NCI-H526 treated with DMSO at 0.1 percent for 48 hours (cell line): ENCODE measurements at places on chromosomes 6 and 20.

GRCh38 chr6:135465307-135465706 lies 32.2 kb downstream of the AHI1 start:
- DNase-seq = no peak

- DNase-seq = no peak
Measured at GRCh38 chr6:13006578-13007300, 290.2 kb downstream of the PHACTR1 start.

DNA sequence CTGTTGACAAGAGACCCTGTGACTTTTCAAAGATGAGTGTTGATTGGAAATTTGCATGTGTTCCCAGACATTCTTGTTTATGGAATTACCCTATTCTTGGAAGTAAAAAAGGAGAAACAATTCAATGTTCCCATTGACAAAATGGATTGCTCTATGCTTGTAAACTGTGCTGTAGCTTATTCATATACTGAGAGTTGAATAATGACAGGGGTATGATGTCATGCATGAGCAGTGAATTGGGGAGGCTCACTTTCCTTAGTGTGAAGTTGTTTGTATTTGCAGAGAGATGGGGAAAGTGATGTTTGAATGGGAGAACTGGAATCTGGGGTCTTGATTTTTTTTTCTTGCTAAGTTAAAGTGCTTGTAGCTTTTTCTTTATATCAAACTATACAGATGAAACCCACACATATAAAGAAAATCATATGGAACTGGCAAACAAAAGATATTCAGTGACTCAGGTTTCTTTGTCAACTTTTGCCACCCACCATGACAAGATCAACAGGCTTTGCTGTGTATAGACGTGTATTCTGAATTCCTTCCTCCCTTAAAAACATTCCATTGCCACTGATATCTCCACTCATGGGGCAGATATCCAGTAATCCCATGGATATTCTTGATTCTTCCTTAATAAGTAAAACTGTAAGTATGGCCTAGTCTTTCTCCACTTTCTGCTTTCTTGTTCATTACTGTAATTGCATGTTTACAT lies 97.8 kb upstream of the JAG1 start:
- DNase-seq = no peak

- DNase-seq = no peak
Measured at GRCh38 chr6:18270216-18270615, 5.9 kb upstream of the DEK start.

- DNase-seq = no peak
Measured at GRCh38 chr6:25640446-25640845, 11.6 kb upstream of the SCGN start.

DNA sequence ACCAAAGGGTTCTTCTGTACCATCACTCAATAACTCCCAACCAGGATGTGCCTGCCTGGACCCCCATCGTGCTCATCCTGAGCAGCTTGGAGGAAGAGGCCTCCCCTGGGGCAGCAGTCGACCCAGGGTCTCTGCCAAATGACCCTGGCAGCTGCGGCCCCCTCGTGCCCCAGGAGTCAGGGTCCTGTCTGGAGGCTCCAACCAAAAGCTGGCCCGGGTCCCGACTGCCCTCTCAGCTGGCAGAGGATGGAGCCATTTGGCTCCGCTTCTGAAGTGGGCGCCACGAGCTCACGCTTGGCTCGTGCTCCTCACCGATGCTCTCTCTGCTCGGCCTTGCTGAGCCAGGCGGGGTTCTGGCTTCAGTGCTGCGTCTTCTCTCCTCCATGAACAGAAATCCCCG lies 56.8 kb downstream of the TFAP2C start:
- no peak for DNase-seq

DNA sequence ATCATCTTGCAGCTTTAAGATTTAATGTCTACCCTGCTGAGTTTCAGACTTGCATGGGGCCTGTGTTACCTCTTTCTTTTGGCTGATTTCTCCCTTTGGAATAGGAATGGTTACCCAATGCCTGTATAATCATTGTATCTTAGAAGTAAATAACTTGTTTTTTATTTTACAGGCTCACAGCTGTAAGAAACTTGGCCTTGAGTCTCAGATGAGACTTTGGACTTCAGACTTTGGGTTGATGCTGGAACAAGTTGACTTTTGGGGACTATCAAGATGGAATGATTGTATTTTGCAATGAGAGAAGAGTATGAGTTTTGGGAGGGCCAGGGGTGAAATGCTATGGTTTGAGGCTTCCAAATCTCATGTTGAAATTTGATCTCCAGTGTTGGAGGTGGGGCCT lies 34.9 kb upstream of the CAP2 start:
- no peak for DNase-seq

DNA sequence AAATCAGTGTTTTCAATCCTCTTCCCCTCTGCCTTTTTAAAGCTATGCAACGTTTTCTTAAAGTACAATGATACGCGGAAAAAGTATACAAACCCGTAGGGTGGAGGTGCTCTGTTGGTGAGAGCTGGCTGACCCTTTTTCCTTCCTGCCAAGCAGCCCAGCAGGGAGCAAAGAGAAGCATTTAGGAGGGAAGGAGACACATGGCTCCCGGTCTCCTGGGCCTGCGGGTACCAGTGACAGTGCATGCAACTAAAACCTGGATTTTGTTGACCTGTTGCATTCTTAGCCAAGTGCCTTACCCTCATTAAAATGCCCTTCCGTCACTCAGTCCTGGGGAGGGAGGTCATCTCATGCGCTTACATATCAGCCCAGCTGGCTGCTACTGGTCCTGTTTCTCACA lies 87.2 kb downstream of the SLX4IP start:
- no peak for DNase-seq

- DNase-seq = no peak
Measured at GRCh38 chr20:49666911-49667310, 46.8 kb downstream of the B4GALT5 start.

DNA sequence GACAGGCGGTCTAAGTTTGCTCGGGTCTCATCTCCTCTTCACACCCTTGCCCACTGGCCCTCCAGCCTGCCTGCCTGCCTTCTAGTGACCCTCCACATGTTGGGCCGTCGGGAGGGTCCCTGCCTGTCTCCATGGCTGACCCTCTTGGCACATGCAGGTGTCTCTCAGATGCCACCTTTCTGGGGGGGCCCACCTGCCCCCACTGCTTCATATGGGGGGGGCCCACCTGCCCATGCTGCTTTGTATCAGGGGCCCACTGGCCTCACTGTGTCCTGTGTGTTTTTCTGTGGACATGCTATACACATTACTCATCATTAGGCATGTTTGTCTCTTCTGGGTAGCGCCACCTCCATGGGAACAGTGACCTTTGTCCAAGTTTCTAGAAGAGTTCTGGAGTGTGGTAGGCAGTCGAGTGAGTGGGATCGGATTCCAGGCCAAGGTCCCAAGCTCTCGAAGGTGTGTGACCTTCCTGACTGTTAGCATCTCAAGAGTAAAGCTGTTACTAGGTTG lies 40.4 kb upstream of the KIF25 start:
- DNase-seq = no peak

GRCh38 chr20:24566656-24567055 lies 97.2 kb downstream of the SYNDIG1 start:
- DNase-seq = no peak

GRCh38 chr20:60210779-60211617 lies 252.8 kb downstream of the CDH26 start:
- peak; percentile 52 for DNase-seq

- no peak for DNase-seq
Measured at GRCh38 chr6:166877906-166878305, 78.4 kb downstream of the RNASET2 start.

DNA sequence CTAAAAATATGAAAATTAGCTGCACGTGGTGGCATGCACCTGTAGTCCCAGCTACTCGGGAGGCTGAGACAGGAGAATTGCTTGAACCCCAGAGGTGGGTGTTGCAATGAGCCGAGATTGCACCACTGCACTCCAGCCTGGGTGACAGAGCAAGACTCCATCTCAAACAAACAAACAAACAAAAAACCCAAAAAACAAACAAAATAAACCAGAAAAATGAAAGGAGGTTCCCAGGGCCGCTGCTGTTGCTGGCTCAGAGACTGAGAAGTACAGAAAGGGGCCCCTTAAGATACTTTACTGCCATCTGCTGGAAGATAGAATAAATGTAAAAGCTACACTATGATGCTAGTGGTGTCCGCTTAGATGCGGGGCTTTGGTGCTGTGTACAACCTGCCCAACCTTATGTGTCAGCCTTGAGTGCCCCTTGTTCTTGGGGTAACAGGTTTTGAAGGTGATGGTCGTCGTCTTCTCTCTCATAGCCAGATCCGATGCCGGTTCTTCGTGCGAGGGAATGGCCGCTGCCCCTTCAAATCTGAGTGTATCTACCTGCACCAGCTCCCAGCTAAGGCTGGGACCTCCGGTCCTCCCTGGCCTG lies 2.8 kb upstream of the FANCE start:
- peak; percentile 51 for DNase-seq

- DNase-seq = no peak
Measured at GRCh38 chr20:8981482-8981881, 87.4 kb upstream of the PLCB4 start.

GRCh38 chr6:31907158-31907813 lies 5.4 kb upstream of the ZBTB12 start:
- DNase-seq = no peak

DNA sequence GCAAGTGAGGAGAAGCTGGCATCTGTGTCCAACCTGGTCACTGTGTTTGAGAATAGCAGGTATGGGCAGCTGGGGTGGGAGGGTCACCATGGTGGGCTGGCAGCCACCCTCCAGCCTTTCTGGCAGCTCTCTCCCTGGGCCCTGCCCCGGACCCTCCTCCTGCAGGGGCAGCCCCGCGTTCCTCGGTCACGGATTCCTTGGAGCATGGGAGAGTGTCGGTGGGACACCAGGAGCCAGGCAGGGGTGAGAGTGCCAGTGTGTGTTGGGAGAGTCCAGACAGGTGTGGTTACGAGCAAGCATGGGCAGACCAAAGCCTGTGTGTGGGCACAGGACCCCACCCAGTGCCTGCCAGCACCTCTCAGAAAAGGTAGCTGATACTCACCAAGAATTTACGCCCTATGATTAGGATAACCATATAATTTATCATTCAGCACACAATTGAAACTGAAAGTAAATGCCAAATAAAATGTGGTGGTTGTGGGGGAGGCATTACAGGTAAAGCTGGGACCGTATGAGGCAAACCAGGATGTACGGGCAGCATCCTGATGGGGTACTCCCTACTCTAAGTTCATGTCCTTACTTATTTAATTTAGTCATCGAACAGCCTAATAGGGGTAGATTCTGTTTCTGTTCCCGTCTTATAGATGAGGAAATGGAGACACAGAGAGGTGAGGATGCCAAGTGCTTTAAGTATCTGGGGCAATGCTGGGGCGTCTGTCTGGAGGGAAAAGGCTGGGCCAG lies 542 bp downstream of the FGD2 start:
- no peak for DNase-seq

- DNase-seq = no peak
Measured at GRCh38 chr20:61433176-61433575, 181.1 kb downstream of the CDH4 start.

DNA sequence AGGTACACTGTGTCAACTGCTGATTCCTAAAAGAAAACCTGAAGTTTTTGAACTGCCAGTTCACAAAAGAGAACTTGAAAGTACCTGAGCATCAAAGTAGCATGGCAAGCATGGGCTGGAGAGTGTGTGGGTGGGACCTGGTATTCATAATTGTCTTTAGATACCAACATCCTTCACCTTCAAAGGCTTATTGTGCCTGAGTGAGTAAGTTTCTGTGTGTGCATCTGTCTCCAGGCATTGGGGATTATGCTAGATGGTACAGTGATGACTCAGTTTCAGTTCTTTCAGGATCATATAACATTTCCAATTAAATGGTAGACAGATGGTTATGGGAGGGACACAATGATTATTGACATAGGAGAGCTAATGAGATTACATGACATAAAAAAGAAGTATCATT lies 238.5 kb downstream of the ZFAND3 start:
- no peak for DNase-seq

DNA sequence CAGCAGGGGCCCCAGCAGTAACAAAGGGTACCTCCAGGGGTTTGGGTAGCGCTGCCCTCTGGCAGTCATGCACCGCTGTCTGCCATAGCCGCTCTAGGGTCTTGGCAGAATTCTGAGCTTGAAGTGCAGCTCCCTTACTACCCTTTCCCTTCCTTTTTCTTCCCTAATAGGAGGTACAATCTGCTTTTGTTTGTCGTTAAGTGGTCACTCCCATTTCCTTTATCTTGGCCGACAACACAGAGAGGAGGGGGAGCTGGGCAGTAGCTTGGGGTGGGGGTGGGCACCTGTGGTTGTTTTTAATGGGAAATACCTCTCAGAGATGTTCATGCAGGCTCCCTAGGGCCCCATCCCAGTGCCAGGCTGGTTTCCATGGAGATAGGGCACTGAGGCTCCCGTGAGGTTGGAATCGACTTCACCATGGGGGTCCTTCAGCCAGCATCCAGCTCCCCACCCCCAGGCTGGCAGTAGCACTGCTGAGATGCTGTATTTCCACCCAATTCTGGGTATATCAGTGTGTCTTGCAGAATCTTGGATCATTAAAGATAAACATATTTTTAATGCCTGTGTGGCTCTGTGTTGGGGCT lies 18.6 kb downstream of the CCDC167 start:
- no peak for DNase-seq

DNA sequence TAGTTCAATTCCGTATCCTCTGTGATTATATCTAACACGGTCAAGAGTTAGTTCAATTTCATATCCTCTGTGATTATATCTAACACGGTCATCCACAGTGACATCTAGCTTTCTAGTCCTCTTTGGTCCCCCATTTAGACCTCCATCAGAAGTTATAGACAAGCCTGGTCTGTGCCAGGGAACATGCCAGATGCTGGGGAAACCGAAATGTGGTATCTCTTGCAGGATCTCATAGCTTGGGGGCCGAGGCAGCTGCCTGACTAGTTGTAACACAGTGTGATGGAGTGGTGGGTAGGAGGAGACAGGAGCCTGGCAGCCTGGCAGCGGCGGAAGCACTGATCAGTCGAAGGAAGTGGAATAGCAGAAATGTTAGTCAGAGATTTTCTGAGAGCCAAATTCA lies 13.8 kb upstream of the SMOC2 start:
- DNase-seq = no peak

DNA sequence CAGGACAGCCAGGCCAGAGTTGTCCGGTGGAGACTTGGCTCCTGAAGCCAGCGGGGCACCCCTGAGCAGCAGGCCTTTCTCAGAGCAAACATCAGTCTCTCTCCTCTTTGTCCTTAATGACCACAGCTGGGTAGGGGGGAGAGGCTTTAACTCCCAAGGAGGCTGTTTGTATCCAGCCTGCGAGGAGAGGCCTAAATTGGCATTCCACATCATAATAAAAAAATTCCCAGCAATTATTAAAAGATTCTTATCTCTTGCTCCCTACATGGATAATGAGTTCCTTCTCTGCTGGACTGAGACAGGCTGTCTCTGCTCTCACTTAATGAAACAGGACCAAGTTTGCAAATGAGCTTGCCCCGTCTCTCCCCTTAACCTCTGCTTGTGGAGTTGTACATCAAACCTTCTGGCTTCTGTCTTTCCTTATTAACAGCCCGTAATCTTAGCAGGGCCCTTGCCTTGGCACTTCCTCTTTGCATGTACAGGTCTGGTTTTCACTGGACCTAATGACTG lies 838.2 kb downstream of the MAFB start:
- no peak for DNase-seq

- DNase-seq = no peak
Measured at GRCh38 chr6:41347378-41348050, 12.1 kb downstream of the NCR2 start.

DNA sequence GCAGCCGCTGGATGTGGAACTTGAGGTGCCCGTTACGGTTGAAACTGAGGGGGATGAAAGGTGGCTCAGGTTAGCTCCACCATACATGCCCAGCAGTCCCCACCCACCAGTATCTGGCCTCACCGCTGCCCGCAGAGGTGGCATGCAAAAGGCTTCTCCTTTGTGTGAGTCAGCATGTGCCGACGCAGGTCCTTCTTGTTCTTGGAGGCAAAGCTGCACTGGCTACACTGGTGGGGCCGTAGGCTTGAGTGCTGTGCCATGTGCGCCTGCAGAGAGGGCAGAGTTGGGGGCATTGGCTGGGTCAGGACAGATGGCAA lies 15.8 kb downstream of the PCIF1 start:
- no peak for DNase-seq
